NCI-H1105 treated with DMSO at 0.1 percent for 48 hours (cell line): ENCODE measurements at places on chromosomes 1 and 21.

DNA sequence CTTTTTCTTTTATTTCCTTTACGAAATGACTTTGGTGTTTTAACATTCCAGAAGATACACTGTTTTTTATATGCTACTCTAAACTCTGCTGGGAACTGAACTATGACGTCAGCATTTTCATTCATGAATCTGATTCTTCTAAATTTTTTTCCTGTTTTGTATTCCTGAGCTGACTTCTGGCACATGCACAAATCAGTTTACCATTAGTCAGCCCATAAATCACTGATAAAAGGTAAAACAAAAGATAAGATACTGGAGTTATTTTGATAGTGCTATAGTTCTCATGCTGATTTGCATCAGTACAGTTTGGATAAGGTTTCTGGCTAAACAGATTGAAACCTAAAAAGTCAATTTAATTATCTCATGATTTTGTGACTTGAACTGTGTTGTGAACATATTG is 10.4 kb downstream of the CAMTA1 start:
- DNase-seq: no peak

DNA sequence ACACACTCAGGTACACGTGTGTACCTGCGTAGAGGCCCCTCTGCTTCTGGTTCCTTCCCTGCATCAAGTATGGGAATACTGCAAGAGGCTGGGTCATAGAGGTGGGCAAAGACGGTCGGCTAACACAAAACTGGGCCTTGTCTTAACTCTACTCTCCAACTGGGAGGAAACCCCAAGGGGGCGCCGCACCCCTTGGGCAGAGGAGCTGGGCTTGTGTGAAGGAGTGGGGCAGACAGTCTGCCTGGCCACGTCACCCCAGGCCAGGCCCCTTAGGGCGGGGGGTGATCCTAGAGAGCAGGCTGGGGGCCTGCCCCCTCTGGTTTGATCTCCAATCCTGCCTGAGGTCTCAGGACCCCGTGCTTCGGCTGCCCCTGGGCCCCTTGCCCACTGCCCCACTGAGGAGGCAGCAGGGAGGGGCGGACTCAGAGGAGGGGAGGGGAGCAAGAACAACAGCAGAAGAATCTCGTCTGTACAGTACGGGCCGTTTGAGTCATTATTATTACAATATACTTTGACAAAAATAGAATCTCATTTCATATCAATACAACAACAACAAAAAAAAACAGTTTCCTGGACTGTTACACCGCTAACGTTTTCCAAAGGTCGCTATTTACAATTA is 34.7 kb downstream of the MEF2D start:
- no peak for DNase-seq

DNA sequence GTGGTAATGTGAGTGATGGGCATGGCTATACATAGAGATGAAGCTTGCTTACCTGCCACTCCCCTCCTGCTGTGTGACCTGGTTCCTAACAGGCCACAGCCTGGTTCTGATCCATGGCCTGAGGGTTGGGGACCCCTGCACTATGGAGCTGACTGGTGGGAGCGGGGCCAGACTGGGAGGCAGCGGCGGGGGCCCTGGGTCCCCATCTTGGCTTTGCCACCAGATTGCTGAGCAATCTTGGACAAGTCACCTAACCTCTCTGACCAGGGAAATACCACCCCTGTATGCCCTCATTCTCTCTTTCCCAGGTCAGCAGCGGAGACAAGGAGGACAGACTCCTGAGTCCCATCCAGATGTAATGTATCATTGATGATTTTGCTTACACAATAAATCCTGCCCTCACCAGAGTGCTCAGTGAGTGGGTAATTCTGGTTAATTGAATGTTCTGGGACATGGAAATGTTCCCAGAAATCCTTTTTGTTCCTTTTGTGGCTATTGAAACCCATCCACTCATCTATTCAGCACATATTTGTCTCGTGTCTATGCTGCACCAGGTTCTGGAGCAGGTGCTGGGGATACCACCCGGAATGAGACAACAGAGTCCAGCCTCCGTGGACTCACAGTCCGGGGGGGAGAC is 4.1 kb upstream of the ARHGEF10L start:
- no peak for DNase-seq

- DNase-seq: no peak
Observed at GRCh38 chr1:26408604-26409003, 2.0 kb upstream of the LIN28A start.

- no peak for DNase-seq
Observed at GRCh38 chr1:64841330-64842065, 96.6 kb downstream of the RAVER2 start.

- no peak for DNase-seq
Observed at GRCh38 chr1:12539705-12540579, 78.1 kb downstream of the DHRS3 start.

DNA sequence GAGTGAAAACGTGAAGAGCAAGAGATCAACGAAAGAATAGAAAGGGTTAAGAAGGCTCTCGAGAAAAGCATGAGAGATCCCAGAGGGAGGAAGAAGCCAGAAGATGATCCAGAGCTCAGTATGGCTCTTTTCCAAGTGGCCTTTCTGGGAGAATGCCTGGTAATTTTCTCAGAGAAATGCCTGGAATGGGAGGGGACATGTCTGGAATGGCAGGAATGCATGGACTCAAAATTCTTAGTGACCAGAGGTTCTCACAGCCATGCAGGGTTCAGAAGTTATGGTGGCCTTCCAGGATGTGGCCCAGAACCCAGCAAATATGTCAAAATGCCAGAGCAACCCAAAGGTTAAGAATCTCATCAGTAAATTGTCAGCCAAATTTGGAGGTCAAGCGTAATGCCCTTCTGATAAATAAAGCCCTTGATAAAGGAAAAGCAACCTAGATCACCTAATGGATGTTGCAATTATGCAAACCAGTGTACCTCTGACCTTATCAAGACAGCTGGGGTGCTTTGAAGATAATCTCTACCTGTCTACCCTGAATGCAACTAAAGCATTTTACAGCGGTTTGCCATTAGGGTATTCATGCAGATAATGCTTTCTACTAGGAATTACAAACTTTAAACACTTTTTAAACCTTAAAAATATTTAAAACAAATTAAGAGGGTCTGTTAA is 53.1 kb downstream of the NBPF6 start:
- no peak for DNase-seq

- DNase-seq: peak; percentile 22
Observed at GRCh38 chr1:9825093-9826074, 1.6 kb upstream of the CLSTN1 start.

- no peak for DNase-seq
Observed at GRCh38 chr1:50476800-50477199, 53.6 kb upstream of the DMRTA2 start.

GRCh38 chr1:37883671-37884070 is 24.3 kb upstream of the MTF1 start:
- DNase-seq: no peak

- DNase-seq: no peak
Observed at GRCh38 chr1:41672641-41673361, 188.3 kb upstream of the EDN2 start.

DNA sequence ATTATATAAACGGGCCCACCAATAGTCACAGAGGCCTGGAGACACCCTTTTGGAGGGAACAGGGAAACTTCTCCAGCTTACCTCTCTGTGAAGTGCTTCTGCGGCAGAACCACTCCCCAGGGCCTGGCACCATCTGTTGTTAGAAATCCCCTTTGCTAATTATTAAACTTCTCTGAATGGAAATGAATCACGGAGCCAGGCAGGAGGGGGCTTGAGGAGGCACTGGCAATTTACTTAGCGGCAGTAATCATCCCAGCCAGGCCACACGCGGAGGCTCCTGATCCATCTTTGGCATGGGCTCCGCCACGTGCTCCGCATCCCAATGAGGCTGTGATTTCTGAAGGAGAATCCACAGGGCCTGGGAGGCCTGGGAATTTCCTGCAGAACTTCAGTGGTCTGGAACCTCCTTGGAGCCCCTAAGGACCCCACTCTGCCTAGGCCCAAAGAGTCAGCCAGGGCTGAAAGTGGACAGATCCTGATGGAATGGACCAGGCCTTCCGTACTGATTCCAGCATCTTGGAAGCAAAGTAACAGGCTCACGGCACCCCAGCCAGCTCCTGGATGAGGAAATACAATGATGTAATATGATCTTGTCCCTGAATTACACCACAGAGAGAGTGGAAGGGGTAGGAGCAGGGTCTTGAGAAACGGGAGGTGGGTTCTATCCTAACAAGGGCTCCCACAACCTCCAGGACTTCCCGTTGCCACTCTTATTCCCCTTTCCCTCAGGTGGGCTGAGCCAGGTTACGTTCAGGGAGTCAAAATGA is 62.3 kb downstream of the GRIK3 start:
- DNase-seq: peak; percentile 64

GRCh38 chr1:220680085-220680687 is 10.0 kb upstream of the C1orf115 start:
- DNase-seq: peak; percentile 57

DNA sequence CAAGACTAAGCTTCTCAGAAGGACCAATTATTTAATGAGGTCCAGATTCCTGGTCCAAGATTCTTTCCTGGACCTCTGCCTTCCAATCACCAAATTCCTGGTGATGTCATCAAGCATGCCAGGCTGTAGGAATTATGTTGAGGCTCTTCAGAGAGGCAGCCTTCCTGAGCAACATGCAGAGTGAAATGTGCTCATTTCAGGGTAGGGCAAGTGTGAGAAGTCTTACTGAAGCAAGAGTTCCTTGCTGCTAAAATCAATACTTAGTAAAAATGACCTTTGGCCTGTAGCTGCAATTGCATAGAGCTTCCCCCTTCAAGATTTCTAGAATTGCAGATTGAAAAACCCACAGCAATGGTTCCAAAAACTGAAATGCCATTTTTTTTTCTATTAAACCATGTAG is 31.7 kb upstream of the BCAR3 start:
- no peak for DNase-seq

DNA sequence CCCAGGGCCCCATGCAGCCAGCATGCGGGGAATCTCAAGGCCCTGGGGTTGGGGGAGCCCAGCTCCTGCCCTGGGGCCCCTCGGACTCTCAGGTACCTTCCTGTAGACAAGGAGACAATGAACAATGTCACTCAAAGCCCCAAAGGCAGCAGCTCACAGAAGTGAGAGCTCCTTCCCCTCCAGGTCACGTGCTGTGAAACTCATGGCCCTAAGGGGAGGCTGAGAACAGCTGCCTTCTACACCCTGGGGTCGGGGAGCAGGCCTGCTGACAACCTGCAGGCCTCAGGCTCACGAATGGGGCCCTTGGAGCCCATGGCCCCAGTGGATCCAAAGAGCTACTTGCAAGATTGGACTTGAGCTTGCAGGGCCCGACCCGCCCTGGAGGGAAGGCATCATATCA is 3.2 kb downstream of the MEGF6 start:
- no peak for DNase-seq

DNA sequence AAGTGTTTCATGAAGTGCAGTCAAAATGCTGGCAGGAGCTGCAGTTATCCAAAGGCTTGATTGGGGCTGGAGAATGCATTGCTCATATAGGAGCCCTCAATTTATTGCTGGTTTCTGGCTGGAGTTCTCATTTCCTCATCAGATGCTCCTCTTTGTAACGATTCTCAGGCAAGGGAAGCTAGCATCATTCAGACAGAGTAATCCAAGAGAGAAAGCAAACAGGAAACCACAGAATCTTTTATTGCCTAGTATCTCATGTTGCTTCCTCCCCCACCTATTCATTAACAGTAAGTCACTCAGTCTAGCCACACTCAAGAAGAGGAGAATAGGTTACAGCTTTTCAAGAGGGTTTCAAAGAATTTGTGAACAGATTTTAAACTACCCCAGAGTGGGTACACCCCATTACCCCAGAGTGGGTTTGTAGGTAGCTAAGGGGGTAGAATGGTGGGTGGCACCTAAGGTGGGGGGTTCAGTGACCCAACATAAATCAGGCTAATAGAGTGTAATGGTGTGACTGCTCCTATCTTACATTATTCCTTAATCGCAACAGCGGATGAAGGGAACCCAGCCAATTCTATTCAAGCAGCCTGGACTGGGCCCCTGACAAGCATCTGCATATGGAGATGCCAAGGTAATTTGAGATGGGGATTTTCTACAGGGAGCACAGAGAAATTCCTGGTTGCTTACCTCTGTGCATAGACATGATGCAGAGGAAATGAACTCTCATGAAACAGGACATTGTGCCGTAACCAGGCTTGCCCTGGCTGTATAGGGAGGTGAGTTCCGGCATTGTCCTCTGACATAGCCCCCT is 67.1 kb downstream of the KCNJ15 start:
- DNase-seq: peak; percentile 59

DNA sequence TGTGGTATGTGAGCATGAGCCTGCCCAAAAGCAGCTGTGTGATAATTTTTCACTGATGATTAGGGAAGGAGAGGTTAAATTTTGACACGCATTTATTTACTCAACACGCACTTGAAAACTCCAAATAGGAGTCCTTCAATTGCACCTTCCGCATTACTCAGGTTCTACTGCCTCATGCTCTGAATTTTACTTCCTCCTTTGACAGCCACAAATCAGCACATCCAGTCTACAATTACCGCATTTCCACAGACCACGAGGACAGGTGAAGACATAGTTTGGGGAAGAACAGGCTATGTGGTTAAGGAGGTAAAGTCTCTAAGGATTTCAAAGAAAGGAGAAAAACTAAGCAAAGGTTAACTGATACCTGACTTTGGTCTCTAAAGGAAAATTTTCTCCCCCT is 2.6 kb downstream of the CAPN8 start:
- DNase-seq: no peak

DNA sequence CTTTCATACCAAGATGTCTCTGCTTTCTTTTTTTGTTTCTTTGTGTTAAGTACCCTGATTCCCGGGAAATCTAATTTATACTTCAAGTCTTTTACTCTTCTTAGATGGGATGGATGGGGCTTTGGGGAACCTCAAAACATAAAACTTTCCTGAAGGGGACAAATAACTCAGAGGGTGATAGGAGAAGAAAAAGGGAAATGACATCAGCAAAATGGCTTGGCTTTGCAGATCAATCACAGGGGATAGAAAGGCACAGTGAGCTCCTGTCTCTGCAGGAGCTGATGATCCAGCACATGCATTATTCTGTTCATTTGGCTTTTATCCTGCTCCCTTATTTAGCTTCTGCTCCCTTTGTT is 1.4 kb upstream of the CA14 start:
- no peak for DNase-seq

DNA sequence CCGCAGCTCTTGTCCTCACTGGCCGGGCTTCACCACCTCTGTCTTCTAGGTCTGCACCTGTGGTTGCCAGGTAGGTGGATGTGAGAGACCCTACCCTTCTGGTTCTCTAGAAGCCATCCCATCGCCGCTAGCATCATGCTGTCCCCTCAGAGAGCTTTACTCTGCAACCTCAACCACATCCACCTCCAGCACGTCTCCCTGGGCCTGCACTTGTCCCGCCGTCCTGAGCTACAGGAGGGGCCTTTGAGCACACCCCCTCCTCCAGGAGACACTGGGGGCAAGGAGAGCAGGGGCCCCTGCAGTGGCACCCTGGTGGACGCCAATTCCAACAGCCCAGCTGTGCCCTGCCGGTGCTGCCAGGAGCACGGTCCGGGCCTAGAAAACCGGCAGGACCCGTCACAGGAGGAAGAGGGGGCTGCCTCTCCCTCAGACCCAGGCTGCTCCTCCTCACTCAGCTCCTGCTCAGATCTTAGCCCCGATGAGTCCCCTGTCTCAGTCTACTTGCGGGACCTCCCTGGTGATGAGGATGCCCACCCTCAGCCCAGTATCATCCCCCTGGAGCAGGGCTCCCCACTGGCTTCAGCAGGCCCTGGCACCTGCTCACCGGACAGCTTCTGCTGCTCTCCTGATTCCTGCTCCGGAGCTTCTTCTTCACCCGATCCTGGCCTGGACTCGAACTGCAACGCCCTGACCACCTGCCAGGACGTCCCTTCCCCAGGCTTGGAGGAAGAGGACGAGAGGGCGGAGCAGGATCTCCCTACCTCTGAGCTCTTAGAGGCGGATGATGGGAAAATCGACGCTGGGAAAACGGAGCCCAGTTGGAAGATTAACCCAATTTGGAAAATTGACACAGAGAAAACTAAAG is 1.2 kb downstream of the RUSC1 start:
- DNase-seq: no peak
